GM19239 (cell line): ENCODE measurements at places on chromosomes 1 and 21.

- DNase-seq, result peak; percentile 56
These were observed 4.5 kb downstream of the HDGF start for GRCh38 chr1:156746728-156747631.

DNA sequence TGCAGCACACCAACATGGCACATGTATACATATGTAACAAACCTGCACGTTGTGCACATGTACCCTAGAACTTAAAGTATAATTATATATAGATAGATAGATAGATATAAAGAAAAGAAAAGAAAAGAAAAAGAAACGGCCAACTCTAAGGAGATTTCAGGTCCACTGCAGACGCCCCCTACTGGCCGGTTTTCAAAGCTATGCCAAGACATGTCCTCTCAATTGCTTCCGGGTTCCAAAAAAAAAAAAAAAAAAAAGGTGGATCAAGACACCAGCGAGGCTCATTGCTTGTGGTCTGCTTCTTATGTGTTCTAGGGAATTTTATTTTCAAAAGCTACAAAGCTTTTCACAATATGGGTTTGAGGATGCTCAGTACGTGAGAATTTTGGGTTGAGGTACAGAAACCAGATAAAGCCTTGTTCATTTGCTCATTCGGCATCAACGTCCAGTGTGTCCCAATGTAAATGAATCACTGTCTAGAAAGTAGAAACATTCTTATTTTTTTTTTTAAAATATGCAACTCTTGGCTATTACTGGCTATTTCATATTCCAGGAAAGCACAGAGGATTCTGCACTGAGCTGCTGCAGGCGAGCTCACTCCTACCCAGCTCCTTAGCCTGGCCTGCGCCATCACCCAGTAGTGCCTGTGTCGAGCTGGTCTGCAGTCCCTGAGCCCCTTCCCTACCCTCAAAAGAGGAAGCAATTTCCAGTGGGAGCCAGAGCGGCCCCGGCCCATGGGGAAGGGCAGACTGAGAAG, 643.0 kb downstream of the KIF26B start:
- no peak for DNase-seq

GRCh38 chr1:94755675-94756074, 64.5 kb upstream of the SLC44A3 start:
- DNase-seq, result no peak

DNA sequence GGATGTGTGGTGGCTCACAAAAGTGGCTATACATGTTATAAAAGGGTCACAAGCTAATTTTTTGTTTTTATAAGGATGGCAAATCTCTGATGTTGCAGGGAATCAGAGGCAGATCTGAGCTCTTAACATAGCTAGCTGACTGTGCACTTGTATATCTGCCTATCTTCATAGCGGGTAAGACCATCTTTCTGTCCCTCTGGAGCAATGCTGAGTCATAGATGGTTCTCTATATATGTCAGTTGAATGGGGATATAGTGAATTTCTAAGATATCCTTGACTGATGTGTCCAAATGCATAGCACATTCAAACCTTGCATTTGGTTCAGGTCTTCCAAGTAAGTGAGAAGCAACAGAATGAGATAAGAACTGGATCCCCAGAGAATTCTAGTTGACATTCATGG, 272.6 kb upstream of the PROX1 start:
- DNase-seq, result no peak

DNA sequence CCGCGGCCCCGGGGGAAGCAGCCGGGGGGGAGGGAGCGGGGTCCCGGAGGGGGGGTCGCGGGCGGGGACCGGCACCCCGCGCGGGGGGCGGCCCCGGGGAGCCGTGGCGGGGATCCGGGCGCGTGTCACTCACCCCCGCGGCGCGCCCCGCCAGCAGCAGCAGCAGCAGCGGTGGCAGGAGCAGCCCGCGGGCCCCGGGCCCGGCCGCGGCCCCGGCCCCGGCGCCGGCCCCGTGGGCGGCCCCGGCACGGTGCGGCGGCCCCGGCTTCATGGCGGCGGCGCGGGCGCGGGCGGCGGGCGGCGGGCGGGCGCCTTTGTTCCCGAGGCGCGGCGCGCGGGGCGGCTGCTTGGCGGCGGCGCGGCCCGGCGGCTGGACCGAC, 252 bp downstream of the SDC3 start:
- DNase-seq, result no peak

- DNase-seq, result no peak
These were observed 3.9 kb upstream of the COL16A1 start for GRCh38 chr1:31707711-31708110.

GRCh38 chr1:206909161-206909882, 12.1 kb downstream of the IL24 start:
- DNase-seq, result no peak

GRCh38 chr1:30686236-30686935, 37.0 kb downstream of the MATN1 start:
- DNase-seq, result no peak

GRCh38 chr1:244952280-244952933, 88.1 kb upstream of the HNRNPU start:
- DNase-seq, result no peak

DNA sequence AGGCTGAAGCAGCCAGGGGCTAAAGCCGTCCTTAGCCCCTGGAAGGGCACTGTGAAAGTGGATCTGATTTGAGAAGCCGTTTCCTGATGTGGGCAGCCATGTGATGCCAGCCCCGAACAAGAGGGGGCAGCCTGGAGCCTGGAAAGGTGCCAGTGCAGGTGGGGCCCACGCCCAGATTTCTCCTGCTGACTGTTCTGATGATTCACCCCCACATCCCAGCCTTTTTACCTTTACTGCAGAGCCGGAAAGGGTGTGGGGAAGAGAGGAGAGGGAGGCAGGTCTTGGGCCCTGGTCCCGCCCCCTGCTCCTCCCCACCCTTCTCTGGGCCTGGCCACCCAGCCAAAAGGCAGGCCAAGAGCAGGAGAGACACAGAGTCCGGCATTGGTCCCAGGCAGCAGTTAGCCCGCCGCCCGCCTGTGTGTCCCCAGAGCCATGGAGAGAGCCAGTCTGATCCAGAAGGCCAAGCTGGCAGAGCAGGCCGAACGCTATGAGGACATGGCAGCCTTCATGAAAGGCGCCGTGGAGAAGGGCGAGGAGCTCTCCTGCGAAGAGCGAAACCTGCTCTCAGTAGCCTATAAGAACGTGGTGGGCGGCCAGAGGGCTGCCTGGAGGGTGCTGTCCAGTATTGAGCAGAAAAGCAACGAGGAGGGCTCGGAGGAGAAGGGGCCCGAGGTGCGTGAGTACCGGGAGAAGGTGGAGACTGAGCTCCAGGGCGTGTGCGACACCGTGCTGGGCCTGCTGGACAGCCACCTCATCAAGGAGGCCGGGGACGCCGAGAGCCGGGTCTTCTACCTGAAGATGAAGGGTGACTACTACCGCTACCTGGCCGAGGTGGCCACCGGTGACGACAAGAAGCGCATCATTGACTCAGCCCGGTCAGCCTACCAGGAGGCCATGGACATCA, at the start of gene SFN:
TSS of gene SFN (plus strand) at position 369 of the 904 bp plus-strand sequence. CDS start at position 433, 64 bp downstream.
- no peak for DNase-seq

DNA sequence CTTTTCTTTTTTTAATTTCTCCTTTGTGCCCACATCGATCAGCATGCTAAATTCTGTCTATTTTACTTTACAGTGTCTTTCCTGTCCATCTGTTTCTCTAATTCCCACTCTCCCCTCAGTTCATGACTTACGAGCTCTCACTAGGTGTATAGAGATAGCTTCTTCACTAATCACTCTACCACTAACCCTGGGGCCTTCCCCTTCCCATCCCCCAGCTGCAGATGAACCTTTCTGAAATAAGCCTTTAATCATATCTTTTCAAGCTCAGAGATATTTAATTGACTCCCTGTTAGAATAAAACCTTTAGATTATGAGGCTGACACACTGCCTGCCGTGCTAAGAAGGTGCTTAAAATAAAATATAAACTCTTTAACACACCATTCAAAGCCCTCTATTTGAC, 66.3 kb upstream of the BMP8A start:
- DNase-seq, result no peak

DNA sequence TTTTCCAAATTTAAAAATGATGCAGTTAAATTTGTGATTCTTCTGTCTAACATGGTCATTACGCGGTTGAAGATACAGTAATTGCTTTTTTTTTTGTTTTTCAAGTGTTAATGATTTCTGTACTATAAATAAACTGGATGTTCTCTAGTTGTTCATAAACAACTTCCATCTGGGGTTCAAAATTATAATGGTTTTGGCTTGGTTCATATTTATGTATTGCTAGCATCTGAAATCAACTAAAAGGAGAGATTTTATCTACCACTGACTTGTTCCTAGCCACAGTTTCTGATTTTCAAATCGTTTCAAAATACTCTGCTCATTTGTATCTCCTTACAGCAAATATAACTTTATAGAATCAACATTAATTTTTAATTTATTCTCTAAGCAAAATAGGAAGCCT, 35.2 kb upstream of the PLPPR4 start:
- no peak for DNase-seq

GRCh38 chr1:200082329-200082728, 54.8 kb downstream of the NR5A2 start:
- no peak for DNase-seq

DNA sequence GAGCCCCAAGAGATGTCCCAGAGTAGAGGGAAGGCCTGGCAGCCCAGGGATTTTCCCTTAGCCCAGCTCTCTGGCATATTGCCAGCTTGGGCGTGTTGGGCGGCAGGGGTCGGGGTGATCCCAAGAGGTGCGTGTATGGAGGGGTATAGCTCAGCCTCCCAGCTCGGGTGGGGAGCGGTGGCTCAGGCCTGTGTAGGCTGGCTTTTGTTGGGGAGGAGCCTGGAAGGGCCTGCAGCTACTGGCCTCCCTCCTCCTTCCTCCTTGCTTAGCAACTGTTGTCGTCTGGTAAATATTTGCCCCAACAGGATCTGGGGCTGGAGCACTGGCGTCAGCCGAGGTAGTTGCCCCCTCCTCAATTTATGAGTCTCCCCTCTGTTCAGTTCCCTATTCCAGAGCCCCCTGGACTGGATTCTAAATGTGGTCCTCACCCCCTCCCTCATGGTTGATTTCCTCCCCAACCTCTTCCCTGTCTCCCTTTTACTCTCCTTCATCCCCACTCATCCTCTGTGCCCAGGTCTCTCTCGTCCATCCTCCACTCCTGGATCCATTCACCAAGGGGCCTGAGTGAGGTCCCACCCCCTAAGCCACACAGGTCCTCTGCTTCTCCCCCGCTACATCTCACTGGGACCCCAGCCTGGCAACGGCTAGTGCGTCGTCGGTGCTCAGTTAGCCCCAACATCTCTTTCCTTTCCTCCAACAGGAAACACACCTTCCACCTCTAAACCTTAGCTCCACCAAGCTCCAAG, 10.3 kb upstream of the LMNA start:
- DNase-seq, result no peak

DNA sequence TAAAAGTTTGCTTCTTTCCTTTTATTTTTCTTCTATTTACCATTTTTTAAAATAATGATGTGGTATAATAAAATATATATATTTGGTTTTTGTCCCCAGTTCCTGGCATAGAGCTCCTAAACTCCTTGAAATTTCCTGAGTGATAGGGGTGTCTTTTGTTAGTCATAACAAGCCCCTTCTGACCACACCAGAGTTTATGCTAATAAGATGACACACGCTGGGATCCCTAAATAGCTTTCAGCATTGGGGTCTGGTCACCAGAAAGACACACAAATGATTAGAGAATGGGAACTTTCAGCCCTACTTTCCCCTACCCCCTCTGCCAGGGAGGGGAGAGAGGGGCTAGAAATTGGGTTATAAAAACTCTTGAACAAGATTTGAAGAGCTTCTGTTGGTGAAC, 56.2 kb downstream of the COL24A1 start:
- no peak for DNase-seq
